Cardiac muscle cell (in vitro differentiated cells and primary cell): ENCODE measurements at places on chromosomes 6 and 20. TPM values are rescaled to one million over a fixed set of nuclear protein-coding genes. Genes with fewer than 3 reads are reported as not detected.
A peak's percentile ranks its signal among the peaks of the same experiment; 100 is the strongest.

- no peak for DNase-seq
Measured at GRCh38 chr20:36549942-36550789, 8.8 kb downstream of the MYL9 start.

DNA sequence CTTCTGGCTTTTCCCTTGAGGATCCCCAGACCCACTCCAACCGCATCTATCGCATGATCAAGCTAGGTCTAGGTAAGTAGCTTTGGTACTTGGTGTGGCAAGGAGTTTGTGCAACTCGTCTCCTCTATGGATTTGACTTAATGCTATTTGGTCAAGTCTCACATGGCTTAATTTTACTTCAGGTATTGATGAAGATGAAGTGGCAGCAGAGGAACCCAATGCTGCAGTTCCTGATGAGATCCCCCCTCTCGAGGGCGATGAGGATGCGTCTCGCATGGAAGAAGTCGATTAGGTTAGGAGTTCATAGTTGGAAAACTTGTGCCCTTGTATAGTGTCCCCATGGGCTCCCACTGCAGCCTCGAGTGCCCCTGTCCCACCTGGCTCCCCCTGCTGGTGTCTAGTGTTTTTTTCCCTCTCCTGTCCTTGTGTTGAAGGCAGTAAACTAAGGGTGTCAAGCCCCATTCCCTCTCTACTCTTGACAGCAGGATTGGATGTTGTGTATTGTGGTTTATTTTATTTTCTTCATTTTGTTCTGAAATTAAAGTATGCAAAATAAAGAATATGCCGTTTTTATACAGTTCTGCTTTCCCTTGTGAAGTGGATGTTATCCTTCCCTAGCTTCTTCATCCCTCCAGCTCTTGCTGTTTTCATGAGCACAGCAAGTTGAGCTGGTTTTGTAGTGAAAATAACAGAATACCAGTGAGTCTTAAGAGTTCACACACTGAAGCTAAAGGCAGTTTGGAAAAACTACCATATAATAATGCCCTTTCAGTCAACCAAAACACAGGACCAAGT is 3.8 kb downstream of the SLC35B2 start:
- DNase-seq = peak; percentile 65

- DNase-seq = peak; percentile 89
Measured at GRCh38 chr6:158666628-158667359, 16.9 kb downstream of the SYTL3 start.

DNA sequence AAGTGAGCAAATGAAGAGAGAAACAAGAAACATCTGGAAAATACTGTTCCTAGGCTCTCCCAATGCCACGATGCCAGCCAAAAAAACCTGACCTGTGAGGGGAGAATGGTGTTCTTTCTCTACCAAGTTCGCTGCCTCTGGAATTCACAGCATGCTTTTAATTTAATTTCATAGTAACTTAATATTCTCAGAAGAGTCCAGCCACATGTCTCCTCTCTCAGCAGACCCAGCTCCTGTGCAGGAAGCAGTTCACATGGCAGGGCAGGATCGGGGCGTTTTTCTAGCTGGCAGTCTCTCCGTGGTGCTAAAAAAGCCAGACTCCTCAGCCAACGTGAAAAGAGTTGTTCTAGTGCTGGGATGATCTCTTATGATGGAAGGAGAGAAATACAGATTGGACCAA is 57.5 kb downstream of the BFSP1 start:
- no peak for DNase-seq

DNA sequence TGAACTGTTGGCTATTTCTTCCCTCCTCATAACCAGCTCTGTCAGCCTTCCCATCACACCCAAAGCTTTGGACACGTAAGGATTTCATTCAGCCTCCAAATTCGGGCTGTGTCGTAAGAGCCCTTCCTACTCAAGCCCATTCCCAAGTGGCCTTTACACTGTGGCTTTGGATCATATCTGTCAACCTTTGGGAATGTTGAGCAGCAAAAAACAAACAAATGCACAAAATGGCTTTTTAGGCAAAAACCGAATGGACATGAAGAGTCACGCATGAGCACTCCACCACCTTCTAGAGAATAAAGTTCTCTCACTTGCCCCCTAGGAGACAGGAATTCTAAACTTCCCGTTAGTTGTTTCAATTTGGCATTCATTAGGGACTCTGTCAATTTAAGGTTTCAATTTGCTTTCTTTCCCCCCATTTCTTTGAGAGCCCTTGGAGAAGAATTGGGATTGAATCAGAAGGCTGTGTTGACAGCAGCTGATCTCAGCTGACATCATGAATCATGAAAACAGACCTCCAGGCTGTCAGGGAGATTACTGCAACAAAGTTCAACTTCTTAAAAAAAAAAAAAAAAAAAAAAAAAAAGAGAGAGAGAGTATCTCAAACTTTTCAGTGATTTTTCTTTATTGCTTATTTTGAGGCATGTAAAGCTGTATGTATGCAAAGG is 110.3 kb downstream of the BCAS1 start:
- DNase-seq = peak; percentile 50

GRCh38 chr6:123940551-123940950 is 136.9 kb downstream of the NKAIN2 start:
- DNase-seq = no peak

GRCh38 chr6:168950858-168951214 is 302.8 kb downstream of the THBS2 start:
- DNase-seq = no peak

DNA sequence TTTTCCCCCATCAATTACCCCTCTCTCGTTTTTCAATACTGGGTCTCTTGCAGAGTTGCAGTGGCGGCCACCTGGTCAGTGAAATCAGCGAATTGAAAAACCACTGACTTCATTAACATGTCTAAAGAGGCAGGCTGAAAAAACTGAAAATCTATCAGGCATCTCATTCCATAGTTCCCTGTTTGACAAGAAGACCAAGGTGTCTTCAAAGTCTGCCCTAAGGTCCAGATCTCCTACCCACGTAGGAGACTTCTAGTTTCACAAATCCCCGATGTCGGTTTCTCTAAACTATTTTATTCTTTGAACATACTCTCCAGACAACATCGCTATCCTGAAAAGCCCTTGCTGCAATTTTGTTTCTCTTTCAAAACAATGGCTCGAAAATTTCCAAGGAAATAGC is 796 bp upstream of the TUBB start:
- no peak for DNase-seq

DNA sequence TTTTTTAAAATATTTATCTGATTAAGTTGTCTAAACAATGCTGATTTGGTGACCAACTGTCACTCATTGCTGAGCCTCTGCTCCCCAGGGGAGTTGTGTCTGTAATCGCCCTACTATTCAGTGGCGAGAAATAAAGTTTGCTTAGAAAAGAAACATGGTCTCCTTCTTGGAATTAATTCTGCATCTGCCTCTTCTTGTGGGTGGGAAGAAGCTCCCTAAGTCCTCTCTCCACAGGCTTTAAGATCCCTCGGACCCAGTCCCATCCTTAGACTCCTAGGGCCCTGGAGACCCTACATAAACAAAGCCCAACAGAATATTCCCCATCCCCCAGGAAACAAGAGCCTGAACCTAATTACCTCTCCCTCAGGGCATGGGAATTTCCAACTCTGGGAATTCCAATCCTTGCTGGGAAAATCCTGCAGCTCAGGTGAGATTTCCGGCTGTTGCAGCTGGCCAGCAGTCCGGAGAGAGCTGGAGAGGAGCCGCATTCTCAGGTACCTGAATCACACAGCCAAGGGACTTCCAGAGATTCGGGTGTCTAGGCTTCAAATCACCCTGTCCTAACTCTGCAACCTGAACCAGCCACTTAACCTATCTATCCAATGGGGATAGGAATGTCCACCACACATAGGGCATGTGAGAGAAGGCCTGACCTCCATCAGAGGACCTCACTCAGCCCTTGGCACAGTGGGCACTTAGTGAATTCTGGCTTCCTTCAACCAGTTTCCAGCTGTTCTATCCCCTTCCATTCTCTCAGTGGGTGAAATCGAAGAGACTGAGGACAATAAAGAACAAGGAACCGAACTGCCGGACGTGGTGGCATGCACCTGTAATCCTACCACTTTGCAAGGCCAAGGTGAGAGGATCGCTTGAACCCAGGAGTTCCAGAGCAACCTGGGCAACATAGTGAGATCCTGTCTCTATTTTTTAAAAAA is 3.1 kb downstream of the TNF start:
- no peak for DNase-seq

The ACTL10 gene
- 1.1 and 1.5 TPM in 2 replicates for total RNA-seq

The PRDM13 gene
- total RNA-seq = not detected in 2 replicates

The SPDEF gene
- total RNA-seq = 0.42 and 1.1 TPM in 2 replicates

The ZC2HC1B gene
- total RNA-seq = not detected in 2 replicates
